ENCODE measurements at places on chromosomes 16 and 17.

DNA sequence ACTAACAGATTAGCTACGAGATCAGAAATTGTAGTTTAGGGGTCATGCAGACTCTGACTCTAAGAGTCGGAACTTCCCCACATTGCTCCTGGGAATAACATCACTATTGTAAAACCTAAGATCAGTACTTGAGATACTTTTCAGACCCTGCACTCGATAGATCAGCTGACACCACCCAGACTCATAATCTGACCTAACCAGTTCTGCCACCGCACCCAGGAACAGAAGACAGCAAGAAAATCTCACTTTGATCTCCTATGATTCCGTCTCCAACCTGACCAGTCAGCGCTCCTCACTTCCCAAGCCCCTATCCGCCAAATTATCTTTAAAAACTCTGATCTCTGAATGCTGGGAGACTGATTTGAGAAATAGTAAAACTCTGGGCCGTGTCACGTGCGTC lies 27.2 kb upstream of the ASGR2 start:
- no peak for ATAC-seq

GRCh38 chr17:66348584-66349165 lies 46.3 kb downstream of the PRKCA start:
- peak; percentile 60 for ATAC-seq

DNA sequence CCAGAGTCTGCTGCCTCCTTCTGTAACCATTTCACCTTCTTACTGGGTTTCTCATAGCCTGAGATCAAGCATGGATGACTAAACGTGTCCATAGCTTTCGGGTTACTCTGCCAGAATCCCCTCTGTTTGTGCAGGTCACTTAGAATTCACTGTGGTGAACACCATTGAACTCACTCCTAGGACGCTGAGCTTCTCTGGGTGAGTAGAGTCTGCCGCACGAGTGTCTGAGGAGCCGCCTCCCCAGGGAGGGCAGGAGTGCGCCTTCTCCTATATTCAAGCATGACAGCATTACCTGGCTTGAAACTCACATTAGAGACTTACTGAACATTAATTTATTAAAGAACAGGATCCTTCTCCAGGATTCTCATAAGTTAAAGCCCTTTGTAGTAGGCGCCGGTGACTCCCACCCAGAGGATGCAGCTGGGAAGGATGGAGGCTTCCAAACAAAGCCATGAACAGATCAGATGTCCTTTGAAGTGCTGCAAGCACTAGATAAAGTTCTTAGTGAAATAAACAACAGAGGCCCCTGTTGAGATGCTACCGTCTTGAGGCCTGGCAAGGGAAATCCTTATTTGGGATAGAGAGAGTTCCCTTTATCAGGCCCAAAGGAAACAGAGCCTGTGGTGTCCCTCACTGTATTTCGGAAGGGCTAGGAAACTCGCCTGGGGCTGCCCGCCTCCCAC lies 144.6 kb upstream of the PLCG2 start:
- ATAC-seq, result no peak

DNA sequence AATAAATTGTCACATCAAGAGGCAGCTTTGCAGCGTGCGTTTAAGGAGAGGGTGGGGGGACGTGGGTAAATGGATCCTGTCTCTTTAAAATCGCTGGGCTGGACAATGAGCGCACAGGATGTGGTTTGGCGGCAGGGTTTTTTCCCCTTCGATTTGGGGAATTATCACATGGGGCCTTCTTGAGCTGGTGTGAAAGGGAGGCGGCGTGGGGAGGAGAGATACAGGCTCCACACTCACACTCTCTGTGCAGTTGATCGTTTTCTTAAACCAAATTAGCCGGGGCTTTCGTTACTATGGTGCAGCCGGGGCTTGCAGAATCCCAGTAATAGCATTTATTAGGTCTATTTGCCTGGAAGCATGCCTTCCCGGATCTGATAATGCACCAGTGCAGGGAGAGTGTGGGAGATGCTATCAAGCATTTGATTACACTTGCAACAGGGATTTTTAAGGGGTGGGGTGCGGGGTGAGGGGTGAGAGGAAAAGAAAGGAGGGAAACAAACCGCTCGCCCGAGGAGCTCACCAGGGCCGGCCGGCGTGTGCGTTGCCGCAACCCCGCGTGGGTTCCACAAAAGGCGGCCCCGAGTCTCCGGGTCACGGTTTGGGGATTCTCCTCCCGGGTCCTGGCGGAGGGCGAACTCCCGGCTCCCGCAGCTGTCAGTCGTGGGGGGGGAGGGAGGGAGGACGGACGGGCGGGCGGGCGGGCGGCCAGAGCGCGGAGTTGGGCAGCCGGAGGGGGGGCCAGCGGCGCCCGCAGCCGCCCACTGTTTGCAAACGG lies 58.8 kb upstream of the GSE1 start:
- ATAC-seq, result peak; percentile 57

DNA sequence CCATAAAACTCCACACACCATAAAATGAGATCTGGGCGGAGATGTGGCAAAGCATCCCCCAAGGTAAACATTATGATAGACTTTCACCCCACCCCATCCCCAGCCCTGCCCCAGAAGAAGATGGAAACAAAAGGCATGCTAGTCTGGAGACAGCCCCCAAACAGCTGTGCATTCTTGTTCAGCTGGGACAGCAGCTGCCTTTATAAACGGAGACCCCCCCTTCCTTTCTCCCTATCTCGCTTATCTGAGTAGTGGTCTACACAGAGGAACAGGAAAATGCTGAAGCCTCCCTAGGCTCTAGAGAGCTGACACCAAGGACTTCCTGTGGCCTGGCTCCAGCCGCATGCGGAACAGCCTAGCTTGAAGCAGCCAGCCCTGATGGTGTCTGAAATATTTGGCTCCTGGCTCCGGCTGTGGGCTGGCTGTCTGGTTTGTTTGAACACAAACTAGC lies 190.3 kb upstream of the ANKFN1 start:
- ATAC-seq, result no peak

GRCh38 chr16:14562691-14563491 lies 67.2 kb downstream of the PARN start:
- ATAC-seq, result peak; percentile 39

DNA sequence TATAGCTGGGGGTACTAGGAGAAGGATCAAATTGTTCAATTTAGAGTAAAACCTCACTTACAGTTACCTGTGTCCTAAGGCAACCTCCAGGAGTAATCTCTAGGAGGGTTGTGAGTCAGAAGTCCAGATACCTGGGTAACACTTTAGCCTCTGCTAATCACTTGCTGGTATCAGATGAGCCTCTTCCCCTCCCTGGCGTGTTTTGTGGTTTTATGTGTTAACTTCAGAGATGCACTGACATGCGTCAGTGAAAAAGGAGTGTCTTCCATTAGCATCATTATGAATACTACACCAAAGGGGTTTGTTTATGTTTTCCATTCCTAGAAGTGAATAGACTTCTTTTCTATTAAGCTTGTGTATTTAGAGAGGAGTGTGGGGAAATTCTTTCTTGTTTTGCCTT lies 208.2 kb downstream of the FTO start:
- ATAC-seq, result no peak

DNA sequence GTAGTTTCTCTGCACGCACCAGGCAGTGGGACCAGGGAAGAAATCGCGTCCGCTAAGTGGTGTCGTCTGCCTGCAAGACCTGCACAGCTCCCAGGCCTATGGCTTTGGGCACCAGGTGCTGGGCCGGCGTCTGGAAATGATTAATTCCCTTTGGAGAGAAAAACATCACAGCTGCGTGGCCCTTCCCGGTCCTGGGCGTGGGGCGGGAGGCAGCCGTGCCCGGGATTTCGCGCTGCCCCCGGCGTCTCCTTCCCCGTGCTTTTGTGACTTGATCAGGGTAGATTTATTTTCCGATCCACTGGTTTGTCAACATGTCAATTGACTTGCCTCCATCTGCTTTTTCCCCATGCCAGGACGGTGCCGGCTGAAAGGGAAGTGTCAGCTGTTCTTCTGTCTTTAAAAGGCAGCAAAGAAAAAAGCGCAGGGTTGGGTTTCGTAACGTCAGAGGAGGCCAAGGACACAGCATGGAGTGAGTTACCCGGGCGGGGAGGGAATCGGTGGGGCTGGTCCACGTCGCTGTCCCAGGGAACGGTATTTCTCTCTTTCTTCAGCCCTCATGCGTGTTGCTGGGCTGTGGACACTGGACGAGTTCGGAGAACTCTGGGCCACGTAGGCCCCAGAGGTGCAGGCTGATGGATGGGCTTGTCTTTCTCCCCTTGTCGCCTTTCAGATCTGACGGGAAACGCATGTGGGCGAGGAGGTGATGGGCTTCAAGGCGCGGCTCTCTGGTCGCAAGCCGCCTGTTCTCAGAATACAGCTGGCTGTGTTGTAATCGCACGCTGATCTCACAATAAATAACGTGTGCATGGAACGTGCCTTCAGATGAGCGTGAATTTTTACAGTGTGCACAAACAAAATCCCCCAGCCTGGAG lies 188.1 kb upstream of the ZNF469 start:
- peak; percentile 35 for ATAC-seq

DNA sequence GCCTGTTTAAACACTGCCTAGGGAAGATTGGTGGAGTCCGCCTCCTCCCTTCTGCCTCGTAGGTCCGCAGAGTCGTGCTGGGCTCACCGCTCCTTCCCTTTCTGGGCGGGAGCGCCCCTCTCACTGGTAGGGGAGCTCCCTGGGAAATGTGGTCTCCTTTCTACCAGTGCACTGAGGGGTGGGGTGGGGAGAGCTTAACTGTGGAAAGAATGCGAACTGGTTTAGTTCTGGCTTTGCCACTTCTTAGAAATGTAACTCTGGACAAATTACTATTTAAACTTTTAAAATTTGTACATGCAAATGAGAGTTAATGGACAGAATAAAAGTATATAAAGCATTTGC lies 105.7 kb downstream of the RPTOR start:
- ATAC-seq, result no peak

GRCh38 chr17:58318627-58319172 lies 9.9 kb downstream of the TSPOAP1 start:
- ATAC-seq, result no peak

- no peak for ATAC-seq
Observed at GRCh38 chr16:19105891-19106624, 7.7 kb upstream of the ITPRIPL2 start.

DNA sequence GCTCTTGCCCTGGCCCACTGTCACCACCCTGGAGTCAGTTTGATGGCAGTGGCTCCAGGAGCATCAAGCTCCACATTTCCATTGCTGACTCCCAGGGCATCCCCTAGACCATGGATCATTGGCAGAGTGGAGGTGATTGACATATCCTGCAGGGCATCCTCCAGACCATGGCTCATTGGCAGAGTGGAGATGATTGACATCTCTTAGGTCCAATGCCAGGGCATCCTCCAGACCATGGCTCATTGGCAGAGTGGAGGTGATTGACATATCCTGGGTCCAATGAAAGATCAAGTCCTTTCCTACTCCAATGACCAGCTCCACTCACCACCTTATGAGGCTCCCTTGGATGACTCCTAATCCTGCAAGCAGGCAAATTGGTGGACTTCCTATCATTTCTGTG lies 174.3 kb upstream of the NLRP1 start:
- ATAC-seq, result no peak

DNA sequence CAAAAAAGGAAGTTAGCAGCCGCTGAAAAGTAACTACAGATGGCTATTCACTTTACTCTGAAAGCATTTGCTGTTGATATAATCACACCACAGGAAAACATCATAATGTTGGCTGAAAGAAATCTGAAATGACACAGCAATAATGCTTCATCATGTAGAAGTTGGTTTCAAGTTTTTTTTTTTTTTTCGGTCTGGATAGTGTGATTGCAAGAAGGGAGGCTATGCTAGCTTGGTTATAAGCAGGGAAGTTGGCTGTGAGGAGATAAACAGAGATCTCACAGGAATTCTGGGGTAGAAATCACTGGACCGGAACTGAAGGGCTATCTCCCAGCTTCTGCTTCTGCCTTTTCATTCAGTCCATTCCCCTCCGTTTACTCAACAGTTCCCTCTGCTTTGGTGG lies 57.9 kb downstream of the MYO1D start:
- ATAC-seq, result peak; percentile 67

DNA sequence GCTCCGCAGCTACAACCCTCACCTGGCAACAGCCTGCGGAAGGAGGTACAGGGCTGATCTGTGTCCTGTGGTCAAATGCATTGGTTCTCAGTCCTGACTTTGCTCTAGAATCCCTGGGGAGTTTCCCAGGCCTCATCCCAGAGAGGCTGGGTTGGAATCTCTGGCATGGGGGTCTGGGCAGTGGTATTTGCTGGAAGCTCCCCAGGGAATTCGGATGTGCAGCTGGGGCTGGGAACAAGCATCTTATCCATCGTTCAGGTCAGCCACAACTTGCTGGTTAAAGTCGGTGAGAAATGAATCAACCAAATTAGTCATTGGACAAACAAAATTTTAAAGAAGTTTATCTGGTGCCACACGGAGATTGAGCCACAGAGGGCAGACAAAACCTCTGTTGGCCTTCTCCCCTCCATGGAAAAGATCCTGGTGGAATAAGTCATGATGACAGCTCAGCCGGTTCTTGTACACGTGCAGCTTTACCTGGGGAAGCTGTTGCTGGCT lies 231.2 kb downstream of the FOXL1 start:
- ATAC-seq, result no peak

DNA sequence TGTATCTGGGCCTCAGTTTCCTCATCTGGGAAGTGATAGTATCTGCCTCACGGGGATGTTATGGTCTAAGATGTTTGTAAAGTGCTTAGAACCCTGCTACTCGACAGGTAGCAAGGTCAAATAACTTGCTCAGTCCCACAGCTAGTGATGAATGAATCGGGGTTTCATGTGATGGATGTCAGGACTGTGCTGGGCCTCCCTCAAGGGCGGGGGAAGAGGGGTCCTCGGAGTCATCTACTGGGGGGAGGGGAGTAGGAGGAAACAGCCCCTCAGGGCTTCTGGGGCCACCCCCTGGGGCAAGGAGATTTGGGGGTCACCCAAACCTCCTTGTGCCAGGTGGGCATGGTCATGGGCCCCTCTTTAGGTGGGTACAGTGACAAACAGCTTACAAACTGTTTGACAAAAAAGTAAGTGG lies 732 bp downstream of the PNPO start:
- ATAC-seq, result no peak

DNA sequence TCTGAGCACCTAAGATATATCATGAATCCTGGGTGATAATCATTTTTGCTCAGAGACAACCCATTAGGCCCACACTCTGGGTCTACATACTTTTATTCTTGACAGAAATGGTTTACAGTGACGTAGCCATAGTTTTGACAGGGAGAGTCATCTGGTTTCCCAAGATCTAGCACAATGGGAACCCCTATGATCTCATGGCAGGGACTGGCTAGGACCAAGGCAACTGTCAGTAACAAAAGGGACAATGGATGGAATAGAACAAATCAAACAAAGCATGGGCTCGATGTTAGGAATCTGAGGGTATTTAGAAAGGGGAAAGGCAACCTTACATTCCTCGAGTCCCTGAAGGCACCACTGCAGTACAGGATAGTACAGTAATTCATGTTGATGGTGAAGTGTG lies 20.5 kb downstream of the CFAP97D1 start:
- ATAC-seq, result no peak

All from gastroesophageal sphincter (tissue), 4 donors.